CD4-positive, alpha-beta T cell treated with Interleukin-4 for 4 hours (primary cell): ENCODE measurements at places on chromosomes 6 and 20.

DNA sequence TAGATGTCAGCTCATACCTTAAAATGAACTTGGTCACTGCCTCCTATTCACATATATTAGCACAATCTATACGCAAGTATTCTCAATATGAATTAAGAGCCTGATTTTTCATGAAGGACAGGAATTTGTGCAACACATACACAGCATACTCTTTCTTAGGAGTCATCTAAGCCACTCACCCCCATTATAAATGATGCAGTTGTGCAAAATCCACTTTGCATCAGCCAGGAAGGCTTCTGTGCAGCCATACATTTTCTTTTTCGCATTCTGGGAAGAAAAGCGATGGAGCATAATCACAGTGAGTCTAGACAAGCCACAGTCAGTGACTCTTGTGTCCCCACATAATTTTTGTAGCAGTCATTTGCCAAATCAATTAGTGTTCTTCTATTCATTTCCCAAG lies 66.5 kb downstream of the ZMYND8 start:
- DNase-seq, result no peak

- no peak for DNase-seq
Observed at GRCh38 chr6:9197726-9198125, 762.4 kb upstream of the SLC35B3 start.

GRCh38 chr20:17298171-17298570 lies 71.3 kb downstream of the PCSK2 start:
- DNase-seq, result no peak

DNA sequence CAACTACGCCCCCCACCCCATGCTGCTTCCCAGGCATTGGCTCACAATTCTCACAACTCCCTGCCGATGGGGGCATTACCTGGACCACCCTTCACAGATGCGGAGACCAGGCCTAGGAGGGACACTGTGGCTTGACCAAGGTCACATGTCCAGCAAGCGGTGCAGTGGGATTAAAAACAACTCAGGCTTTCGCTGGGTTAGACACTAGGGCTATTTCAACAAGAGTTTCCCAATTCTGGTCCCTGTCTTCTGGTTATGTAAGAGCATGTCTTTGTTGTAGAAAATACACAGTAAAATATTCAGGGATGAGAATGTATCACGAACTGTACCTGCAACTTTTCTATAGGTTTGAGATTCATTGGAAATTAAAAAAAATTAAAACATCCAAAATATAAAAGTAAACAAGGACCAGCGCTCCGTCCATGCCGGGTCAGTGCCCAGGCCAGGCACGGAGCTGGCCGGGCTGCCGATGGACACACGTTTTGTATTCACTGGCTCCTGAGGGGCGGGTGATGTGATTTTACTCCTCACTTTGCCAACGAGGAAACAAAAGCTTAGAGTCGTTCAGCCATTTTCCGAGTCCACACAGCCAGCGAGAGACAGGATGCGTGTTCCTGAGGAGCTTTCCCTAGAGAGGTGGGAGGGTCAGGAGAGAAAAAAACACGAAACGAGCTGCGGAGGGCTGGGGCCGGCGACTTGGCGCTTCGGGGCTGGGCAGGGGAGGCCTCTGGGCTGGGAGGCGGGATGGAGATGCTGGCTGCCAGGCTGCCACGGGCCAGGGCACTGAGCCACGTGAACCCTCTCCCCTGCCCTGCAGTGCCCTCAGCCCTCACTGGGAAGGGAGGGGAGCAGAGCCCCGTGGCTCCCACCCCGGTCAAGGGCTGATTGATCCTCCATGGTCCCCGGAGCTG lies 17.1 kb upstream of the VSTM2L start:
- no peak for DNase-seq

- no peak for DNase-seq
Observed at GRCh38 chr20:13295637-13296036, 74.6 kb downstream of the ISM1 start.

- no peak for DNase-seq
Observed at GRCh38 chr20:51160821-51161220, 137.9 kb upstream of the KCNG1 start.

GRCh38 chr6:111030008-111031007 lies 48.5 kb downstream of the RPF2 start:
- DNase-seq, result no peak

DNA sequence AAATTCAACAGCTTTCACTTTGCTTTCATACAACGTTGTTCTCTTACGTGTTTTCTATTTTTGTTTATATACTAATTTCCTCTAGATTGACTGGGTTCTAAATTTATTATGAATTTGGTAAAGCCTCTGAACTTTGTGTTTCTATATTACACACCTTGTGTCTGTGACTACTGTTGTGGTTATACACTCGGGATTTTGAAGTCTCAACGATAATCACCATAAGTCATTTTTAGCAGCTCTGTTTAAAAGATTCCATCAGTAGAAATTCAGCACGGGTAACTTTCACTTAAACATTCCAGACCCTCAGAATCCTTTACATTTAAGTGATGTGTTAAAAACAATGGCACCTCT lies 31.8 kb upstream of the HBS1L start:
- DNase-seq, result no peak

DNA sequence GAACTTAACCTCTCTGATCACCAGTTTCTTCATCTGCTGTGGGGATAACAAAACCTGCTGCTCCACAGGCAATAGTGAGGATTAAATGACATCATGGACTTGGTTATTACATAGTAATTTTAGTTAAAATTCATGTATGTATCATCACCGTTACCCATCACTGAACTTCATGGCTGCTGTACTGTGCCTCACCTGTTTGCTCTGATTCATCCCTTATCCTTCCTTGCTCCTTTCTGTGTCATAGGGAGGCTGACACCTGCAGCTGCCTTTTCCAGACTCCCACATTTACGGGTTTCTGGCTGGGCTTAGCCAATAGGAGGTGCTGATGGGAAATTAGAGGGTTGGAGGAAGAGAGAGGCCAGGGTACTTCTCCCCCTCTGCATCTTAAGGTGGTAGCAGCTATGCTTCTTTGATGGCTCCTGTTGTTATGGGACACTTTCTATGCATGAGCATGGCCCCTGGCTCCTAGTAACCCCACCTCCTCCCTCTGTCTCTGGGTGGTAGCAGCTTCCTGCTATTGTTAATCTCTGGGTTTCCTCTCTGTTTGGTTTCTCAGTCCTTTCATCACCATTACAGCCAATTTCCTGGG lies 332.1 kb downstream of the DHX35 start:
- DNase-seq, result no peak

GRCh38 chr20:42402455-42402854 lies 784.3 kb upstream of the CHD6 start:
- DNase-seq, result no peak

GRCh38 chr6:138655828-138656227 lies 117.7 kb upstream of the CCDC28A start:
- no peak for DNase-seq

- no peak for DNase-seq
Observed at GRCh38 chr6:149499066-149499465, 14.3 kb upstream of the ZC3H12D start.

DNA sequence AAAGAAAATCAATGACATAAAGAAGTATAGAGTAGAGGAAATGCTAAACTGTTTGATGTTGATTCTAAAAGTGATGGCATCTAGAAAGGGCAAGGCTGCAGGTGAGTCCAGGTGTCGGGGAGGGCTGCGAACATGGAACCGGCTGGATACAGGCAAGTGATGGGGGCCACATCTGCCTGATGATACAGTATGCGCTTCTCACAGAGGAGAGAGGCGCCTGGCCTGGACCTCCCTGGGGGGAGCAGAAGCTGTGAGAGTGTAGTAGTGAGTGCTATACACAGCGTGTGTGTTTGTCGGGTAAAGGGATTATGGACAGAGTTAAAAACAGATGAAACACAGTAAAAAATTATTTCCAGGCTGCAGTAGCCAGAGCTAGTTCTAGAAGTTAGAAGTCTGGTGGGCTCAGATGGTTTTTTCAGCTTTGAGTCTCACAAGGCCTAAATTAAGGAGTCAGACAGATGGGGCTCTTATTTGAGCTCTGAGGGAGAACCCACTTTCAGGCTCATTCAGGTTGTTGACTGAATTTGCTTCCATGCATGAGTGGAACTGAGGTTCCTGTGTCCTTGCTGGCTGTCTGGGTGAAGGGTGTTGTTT lies 195.8 kb upstream of the ARG1 start:
- DNase-seq, result no peak

GRCh38 chr6:41901882-41902519 lies 6.8 kb upstream of the USP49 start:
- DNase-seq, result peak; percentile 61

GRCh38 chr20:51720854-51721253 lies 47.3 kb downstream of the ATP9A start:
- DNase-seq, result no peak

GRCh38 chr6:81063891-81064290 lies 688.6 kb downstream of the TENT5A start:
- no peak for DNase-seq

DNA sequence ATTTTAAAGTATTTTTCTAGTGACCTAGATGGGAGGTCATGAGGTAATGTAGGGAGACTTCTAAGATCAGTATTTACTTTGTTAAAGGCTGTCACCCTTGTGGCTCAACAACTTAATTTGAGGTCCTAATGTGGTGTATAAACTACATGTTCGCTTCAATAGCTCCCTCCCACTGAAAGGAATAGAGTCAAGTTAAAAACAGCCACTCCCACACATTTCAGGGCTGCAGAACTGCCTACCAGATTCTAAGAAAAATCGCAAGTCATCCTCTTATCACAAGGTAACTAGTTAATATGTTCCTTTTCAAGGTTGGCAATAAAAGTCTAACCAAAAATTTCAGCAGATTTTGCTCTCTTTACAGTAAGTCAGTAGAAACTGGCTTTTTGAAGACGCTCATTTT lies 15.1 kb downstream of the GSTA1 start:
- no peak for DNase-seq

- DNase-seq, result no peak
Observed at GRCh38 chr20:13186043-13186774, 34.9 kb upstream of the ISM1 start.

- DNase-seq, result no peak
Observed at GRCh38 chr6:36863670-36864540, 10.7 kb downstream of the PPIL1 start.

- DNase-seq, result no peak
Observed at GRCh38 chr6:37061157-37061804, 55.8 kb downstream of the FGD2 start.

DNA sequence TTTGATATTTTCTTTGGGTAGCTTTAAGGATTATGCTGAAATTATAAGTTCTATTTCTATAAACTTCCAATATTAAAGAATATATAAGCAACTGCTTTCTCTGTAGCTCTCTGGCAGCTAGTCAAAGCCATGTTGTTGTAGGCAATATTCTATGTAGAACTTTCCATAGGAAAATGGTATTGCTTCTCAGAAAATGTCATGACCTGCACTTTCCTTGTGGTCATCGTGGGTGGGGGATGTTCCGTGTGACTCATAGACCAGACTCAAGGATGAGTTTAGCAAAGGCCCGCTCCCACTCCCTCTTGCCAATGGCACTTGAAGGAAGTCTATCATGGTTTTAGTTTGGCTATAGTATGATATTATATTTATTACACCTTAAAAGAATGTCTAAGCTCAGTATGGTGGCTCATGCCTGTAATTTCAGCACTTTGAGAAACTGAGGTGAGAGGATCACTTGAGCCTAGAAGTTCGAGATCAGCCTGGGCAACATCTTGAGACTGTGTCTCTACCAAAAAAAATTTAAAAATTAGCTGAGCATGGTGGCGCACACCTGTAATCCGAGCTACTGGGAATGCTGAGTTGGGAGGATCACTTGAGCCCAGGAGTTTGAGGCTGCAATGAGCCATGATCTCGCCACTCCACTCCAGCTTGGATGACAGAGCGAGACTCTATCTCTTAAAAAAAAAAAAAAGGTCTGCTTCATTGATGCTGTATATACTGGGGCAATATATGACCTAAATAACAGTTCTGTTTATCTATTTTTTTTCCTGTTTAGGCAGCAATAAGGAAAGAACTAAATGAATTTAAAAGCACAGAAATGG lies 36.6 kb upstream of the LTV1 start:
- DNase-seq, result no peak

- DNase-seq, result no peak
Observed at GRCh38 chr6:136566851-136567250, 16.6 kb upstream of the MAP7 start.

GRCh38 chr6:137798846-137799245 lies 68.2 kb upstream of the TNFAIP3 start:
- DNase-seq, result peak; percentile 69

GRCh38 chr6:169883316-169883715 lies 131.9 kb downstream of the ERMARD start:
- no peak for DNase-seq
